Left kidney (tissue), 8 donors: ENCODE measurements at places on chromosomes 3 and 15. TPM values are rescaled to one million over a fixed set of nuclear protein-coding genes. Genes with fewer than 3 reads are reported as not detected.

The ALDH1A2 gene
- polyA plus RNA-seq = 284 TPM

The GOLGA8G gene
- 0.08 TPM for polyA plus RNA-seq

The CLDN16 gene
- polyA plus RNA-seq = 35.6 TPM

The SLC6A11 gene
- 0.10 TPM for polyA plus RNA-seq

The UROC1 gene
- 0.15 TPM for polyA plus RNA-seq
